ENCODE measurements at places on chromosomes 6 and 20. TPM values are rescaled to one million over a fixed set of nuclear protein-coding genes. Genes with fewer than 3 reads are reported as not detected.

The RNF182 gene
- not detected for total RNA-seq

The KCTD20 gene
- total RNA-seq = 84.5 TPM

The PNPLA1 gene
- not detected for total RNA-seq

The PPP1R14C gene
- 3.2 TPM for total RNA-seq

The MCUR1 gene
- 5.9 TPM for total RNA-seq

The TBC1D20 gene
- total RNA-seq = 25.7 TPM

The NSFL1C gene
- 15.4 TPM for total RNA-seq

The MAPK13 gene
- 10.1 TPM for total RNA-seq

The TFEB gene
- 6.3 TPM for total RNA-seq

The PLN gene
- 6.5 TPM for total RNA-seq

The GSTA2 gene
- total RNA-seq = not detected

The RAET1G gene
- 3.3 TPM for total RNA-seq

The ABHD16B gene
- total RNA-seq = not detected

The EEF1A2 gene
- 0.47 TPM for total RNA-seq

The ULBP3 gene
- total RNA-seq = 5.0 TPM

The TSHZ2 gene
- total RNA-seq = 15.3 TPM

The ACOT8 gene
- 33.2 TPM for total RNA-seq

The OR2H1 gene
- not detected for total RNA-seq

The GPRC6A gene
- total RNA-seq = not detected

The RFX6 gene
- not detected for total RNA-seq

The MCM9 gene
- total RNA-seq = 9.4 TPM

The NXT1 gene
- 26.9 TPM for total RNA-seq

The SEL1L2 gene
- total RNA-seq = 0.23 TPM

The TFB1M gene
- total RNA-seq = 15.0 TPM

The PI16 gene
- total RNA-seq = under 0.01 TPM

The SPEF1 gene
- 0.08 TPM for total RNA-seq

The THBS2 gene
- total RNA-seq = 3,001 TPM

The C6orf141 gene
- not detected for total RNA-seq

The NOX3 gene
- total RNA-seq = not detected

The ZSCAN16 gene
- total RNA-seq = 2.7 TPM

The BMP2 gene
- total RNA-seq = 3.8 TPM

The OR5V1 gene
- not detected for total RNA-seq

The TP53TG5 gene
- 0.12 TPM for total RNA-seq

The TRIM15 gene
- total RNA-seq = not detected

The FNDC1 gene
- total RNA-seq = 0.23 TPM

The ADTRP gene
- 2.0 TPM for total RNA-seq

All from smooth muscle cell of the coronary artery (primary cell).